Suppressor macrophage (primary cell): ENCODE measurements at places on chromosomes 3 and 15.

GRCh38 chr15:68894208-68894607 lies 36.1 kb upstream of the SPESP1 start:
- DNase-seq, result no peak

GRCh38 chr3:2465842-2466241 lies 367.2 kb downstream of the CNTN4 start:
- no peak for DNase-seq

- no peak for DNase-seq
These were observed 140.0 kb downstream of the PDZRN3 start for GRCh38 chr3:73484656-73485248.

DNA sequence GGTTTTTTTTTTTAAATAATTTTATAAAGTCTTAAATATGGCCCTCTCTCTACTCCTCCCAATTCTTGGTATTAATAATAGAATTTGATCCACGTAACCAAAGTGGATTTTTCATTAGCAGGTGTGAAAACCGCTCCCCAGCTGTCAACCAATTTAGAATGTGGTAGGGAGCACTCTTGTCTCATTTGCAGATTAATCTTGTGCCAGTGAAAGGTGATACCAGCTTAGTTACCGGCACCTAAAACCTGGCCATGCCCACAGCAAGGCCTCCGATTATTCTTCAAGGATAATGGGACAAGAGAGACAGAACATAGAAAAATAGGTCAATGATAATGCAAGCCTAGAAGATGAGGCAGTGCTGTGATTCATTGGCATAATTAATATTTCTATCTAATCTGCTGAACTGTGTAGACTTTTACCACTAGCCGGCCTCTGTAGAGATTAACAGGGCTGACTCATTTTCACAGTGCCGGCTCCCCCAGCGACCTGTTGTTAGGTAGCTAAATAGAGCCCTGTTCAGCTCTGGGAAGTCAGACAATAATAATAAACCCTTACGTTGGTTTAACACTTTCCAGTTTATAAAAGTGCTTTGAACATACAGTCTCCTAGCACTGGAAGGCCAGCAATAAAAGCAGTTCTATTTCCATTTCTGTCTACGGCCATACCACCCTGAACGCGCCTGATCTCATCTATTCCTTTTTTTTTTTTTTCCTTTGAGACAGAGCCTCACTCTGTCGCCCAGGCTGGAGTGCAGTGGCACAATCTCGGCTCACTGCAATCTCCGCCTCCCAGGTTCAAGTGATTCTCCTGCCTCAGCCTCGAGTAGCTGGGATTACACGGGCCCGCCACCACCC lies 102.9 kb downstream of the SHQ1 start:
- no peak for DNase-seq

DNA sequence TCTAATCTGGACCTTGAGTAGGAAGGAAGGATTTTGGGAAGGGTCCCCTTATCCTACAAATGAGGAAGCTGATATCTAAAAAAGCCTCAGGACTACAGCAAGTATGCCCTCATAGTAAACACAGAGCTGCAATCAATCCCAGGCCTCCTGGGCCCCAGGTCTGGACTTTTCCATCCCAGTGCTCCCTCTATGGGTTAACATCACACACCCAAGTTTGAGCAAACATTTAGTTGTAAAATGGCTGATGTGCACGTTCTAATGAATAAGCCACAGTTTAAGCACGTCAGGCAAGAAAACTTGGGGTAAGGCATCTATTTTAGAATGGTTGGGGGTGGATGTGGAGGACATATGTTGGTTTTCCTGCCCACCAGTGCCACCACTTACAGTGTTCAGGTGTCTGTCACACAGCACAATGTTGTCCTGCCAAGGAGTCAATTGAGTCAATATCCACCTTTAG lies 44.3 kb upstream of the UBE2E1 start:
- DNase-seq, result no peak

DNA sequence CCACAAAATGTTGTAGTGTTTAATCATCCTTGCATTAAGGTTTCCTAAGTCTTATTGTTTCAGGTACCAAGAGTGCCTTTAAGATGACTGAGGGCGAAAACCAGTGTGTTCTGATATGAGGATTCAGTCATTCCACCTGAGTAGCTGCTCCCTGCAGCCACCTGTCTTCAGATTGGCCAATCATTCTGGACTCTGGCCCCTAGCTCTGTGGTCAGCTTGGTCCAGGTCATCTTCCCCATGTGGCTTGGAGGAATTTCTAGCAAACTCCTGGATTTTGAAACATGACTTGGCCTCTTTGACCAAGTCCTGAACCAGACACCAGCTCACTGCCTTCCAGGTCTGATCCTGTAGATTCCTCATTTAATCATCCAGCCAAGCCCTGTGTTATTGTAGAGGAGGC lies 7.8 kb upstream of the SLC7A14 start:
- no peak for DNase-seq

DNA sequence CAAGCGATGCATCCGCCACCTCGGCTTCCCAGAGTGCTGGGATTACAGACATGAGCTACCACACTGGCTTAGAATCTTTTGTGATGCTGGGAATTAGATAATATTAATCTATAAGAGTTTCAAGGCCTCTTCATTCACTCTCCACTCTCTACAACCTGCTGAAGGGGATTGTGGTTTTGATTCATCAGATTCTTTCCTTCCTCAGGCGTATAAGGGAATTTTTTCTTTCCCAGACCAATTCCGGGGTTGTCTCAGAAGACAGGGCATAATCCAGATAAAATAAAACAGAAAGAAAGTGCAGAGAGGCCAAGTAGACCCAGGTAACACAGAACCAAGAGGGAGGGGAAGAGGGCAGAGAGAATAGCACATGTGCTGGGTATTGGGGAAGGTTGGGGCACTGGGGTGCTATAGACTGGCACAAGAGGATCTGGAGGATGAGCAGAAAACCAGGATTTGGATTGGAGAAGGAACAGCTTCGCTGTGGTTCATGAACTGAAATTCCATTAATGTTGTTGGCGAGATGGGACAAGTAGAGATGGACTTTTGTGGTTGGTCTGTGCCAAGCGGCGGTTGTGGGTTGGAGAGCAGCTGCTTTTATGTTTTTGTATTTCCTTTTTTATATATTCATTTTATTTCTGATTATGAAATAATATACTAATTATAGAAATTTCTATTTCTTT lies 12.8 kb downstream of the ARL6IP5 start:
- DNase-seq, result no peak

GRCh38 chr3:106611841-106612240 lies 743.0 kb upstream of the CBLB start:
- no peak for DNase-seq
